ENCODE measurements at places on chromosomes 4 and X.

GRCh38 chr4:9904976-9905587 lies 116.2 kb downstream of the SLC2A9 start:
- no peak for DNase-seq

- no peak for DNase-seq
Measured at GRCh38 chr4:34619531-34620162, 1624.7 kb downstream of the ARAP2 start.

- DNase-seq = no peak
Measured at GRCh38 chrX:42247241-42247640, 323.9 kb upstream of the CASK start.

DNA sequence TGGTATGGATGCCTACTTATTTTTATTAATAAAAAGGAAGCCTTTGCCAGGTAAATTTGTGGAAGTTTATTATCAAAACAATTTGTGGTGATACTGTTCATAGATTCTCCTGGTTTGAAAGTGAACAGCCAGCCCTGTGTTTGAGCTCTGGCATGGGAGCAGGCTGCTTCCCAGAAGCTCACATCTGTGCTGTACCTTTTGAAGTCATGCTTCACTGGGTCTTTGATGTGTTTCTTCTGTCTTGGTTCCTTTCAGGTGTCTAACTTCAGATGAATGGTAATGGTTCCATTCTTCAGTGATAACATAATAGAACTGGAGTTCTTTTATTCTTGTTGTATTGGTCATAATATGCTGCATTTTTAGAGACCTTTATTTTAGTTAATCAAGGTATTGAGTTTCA lies 85.5 kb downstream of the BMPR1B start:
- no peak for DNase-seq

DNA sequence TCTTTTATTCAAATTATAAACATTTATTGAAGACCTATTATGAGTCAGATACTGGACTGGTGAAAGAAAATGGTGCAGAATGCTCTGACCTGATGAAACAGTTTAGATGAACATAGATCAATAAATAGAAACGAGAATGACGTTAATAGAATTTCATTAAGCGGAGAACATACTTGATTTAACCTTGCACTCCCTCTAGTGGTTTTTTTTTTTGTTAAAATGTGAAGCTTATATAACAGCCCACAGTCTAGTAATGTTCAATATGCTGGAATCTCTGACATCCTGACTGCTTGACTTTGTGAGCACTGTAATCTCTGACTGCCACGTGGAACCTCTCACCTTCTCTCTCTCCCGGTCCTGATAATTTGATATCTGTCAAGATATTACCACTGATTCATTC lies 32.3 kb downstream of the HDAC8 start:
- DNase-seq = no peak

GRCh38 chrX:9122519-9123245 lies 88.8 kb upstream of the FAM9B start:
- DNase-seq = no peak

GRCh38 chr4:152279234-152279566 lies 256.7 kb downstream of the FBXW7 start:
- no peak for DNase-seq

DNA sequence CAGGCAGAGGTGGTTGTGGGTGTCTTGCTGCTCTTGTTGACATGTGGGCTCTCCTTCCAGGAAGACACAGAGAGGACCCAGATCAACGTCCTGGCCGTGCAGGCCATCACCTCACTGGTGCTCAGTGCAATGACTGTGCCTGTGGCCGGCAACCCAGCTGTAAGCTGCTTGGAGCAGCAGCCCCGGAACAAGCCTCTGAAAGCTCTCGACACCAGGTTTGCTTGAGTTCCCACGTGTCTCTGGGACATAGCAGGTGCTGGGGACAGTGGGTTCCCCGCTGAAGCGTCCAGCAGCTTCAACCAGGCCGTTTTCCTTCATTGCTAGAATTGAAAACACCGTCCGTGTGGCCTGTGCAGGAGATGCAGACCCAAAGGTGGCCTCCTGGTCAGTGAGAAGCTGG lies 25.6 kb upstream of the MSANTD1 start:
- no peak for DNase-seq

- DNase-seq = no peak
Measured at GRCh38 chrX:103056902-103057301, 7.1 kb downstream of the BEX1 start.

DNA sequence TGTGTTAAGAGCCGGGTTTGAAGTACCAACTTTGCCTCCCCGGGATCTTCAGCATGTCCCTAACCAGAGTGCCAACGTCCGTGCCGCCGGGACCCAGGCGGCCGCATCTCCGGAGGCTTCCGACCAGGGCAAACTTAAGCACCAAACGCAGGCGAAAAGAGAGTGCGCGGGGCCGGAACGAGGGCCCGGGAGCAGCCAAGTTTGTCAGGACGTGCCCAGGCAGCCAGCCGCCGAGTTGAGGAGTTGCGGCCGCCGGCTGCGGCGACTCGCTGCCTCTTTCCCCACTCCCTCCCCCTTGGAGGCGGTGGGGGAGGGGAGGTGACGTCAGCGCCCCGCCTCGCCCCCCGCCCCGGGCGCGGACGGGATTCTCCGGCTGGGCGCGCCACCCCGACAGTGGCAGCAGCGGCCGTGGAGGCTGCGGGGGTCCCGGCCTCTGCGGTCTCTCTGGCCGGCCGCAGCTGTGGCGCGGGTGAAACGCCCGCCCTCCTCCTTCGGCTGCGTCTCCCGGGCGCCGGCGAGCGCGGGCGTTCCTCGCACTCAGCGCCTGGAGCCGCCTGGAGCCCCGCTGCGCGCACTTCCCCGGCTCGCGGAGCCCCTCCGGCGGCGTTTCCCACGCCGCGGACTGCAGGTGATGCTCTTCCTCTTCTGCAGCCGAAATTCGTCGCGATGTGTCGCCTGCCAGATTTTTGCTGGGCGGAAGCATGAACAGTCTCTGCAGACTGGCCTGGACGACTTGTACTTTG lies 2.9 kb upstream of the FAT1 start:
- peak; percentile 5 for DNase-seq

DNA sequence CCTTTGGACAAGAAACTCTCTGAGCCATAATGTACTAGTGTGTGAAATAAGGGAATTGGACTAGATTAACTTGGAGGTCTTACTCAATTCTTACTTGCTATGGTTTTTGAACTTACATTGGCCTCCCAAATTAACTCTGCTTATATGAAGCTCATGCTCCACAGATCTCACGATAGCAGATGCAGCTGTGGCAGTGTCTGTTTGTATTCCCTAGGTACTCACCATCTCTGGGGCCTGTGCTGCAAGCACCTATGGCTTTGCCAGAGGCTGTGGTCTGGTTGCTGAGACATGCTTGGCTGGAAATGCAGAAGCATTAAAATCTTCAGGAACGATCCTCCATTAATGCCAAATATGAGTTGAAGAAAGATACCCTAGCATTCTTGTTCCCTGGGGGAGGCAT lies 112.8 kb downstream of the MSL3 start:
- no peak for DNase-seq

DNA sequence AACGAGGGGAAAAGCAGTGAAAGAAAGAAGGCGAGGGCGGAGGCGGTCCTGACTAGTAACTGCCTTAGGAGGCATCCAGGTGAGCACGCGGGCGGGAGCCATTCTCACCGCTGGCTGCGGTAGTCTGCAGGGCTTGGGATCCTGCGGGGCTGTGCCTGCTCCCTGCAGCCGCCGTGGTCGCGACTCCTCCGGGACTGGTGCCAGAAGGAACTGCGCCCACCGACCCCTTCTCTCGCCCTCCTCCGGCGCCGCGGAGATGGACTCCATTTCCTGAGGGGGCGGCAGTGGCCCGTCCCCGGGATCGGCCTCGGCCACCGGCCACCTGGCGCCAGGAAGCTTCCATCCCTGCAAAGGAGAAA lies 543 bp downstream of the NFXL1 start:
- DNase-seq = peak; percentile 2

- no peak for DNase-seq
Measured at GRCh38 chr4:26682436-26682835, 98.6 kb downstream of the TBC1D19 start.

DNA sequence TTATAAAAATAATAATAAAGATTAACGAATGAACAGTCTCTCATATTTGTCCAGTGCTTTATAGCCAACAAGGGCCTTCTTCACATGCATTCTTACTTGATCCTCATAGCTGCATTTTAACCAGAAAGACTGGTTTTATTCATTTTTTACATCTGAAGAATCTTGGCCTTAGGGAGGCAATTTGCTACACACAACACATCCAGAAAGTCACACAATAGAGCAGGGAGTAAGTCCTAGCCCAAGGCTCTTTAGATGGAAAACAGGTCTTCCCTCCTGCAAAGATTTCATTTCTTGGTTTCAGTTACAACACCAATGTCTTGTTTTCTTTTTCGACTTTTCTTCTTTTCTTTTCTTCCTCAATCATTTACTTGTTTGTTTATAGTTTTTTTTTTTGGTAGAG lies 13.0 kb upstream of the C1GALT1C1 start:
- no peak for DNase-seq

- DNase-seq = no peak
Measured at GRCh38 chrX:67523002-67523681, 20.7 kb upstream of the AR start.

DNA sequence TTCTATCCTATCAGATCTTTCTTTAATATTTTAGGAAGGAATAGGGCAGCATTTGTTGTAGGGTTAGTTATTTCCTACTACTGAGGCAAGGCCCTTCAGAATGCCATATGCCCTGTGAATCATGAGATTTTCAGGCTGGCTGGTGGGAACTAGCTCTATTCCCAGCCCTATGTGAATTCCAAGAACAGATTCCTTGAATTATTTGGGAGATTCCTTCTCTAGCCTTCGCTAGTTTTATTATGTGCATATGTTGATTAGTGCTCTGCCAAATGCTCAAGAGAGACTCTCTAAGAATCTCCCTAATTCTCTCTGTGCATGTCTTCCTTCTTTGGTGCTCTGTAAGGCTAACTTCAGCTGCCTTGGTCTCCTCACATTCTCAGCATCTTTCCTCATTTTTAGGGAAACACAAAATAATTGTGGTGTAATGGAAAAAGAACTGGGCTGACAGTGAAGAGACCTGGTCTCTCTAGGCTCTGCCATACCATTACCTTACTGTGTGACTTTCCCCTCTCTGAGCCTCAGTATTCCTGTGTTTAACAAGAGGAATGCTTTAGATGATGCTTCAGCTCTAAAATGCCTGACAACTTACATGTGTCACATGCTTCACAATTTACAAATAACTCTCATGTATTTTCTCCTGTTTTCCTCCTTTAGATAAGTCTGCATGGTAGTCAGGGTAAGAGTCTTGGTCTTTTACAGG lies 79.7 kb downstream of the VMA21 start:
- DNase-seq = no peak

GRCh38 chr4:168717847-168718246 lies 221.0 kb downstream of the PALLD start:
- no peak for DNase-seq

DNA sequence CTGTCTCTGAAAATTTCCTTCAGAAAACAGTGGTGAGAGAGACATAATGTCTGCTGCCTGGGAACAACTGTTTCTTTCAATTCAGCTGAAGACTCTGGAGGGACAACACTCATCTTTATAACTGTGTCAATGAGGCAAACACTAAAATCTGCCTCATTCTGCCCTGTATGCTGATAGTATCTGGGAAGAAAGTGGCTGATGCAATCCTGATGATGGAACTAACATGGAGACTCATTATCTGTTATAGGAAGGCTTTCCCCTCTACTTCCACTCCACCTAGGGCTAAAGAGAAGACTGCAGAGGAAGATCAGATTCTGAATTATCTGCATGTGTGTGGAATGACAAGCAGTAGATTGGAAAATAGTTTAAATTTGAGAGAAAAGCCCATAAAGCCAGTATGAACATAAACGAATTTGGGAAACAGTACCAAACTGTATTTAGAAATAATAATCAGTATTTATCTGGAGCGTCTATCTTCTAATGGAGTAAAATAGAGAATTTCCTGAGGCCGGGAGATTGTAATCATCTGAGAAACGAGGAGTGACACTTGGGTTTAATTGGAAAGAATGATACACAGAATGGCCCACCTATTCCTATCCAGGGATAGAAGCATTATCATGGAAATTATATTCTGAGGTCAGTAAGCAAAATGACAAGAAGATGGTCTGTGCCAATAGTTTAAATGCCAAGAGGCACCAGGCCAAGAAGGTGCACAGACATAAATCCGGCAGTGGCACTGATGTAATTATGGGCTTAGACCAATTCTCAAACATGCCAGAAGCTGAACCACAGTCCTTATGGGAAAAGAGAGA lies 85.4 kb downstream of the SHISA3 start:
- no peak for DNase-seq

DNA sequence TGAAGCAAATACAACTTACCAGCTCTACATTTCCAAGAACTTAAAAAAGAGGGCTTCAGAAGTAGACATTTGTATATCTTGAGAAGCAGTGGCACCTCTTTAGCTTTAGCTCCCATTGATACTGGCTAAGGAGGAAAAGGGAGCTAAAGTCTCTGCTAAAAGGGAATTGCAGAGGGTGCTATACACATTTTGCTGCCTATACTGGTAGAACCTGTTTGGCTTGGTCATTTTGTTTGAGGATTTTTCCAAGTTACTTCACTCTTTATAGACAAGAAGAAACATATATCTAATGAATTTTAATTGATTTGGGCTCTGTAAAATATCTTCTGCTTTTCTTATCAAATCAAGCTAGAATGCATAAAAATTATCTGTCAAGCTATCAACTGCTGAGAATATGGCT lies 11.8 kb downstream of the PAPSS1 start:
- DNase-seq = no peak

DNA sequence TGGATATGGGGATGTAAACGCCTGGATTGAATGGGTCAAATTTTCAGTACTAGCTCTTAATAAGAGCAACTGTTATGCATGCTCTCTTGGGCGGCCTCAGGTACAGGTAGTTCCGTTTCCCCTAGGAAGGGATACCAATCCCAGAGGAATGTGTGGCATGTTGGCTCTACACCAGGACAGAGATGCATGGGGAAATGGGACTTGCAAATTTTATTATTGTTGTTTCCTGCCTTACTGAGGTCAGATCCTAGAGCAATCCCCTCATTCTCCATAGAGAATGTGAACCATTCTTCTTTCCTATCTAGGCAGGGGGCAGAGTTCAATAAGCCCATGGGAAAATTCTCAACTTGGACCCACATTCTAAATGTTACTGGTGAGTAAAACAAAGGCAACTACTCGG lies 361.8 kb upstream of the FGF16 start:
- no peak for DNase-seq

DNA sequence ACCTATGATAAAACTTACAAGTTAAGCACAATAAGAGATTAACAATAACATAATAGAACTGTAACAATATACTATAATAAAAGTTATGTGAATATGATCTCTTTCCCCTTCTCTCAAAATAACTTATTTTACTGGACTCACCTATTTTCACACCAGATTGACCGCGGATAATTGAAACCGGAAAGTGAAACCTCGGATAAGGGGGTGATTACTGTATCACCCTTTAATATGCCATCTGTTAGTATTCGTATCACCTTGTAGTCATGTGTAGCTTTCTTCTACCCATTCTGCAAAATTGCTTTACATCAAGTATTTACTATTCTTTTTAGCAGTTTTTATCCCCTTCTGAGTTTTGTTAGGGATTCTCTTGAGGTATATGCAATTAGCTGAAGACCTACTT lies 1.8 kb downstream of the SPCS3 start:
- no peak for DNase-seq

DNA sequence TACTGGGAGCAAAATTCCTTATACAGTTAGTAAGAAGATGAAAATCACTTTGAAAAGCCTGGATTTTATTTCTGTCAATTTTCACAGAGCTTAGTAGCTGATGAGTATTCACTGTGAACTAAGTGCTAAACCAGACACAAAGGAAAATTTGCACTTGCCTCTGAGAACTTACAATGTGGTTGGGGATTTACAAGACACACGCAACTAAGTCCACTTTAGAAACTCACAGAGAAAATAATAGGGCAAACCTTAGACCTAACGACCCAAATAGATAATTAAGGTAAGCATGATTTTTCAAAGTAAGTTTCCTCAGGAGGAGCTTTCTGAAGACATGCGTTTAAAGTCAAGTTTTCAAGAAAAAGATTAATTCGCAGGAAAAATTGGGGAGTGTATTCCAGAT lies 708.9 kb downstream of the ADGRL3 start:
- DNase-seq = no peak
